Inflammatory macrophage (primary cell): ENCODE measurements at places on chromosomes 2 and 18.
A peak's percentile ranks its signal among the peaks of the same experiment; 100 is the strongest.

GRCh38 chr2:223841436-223842190 is 4.2 kb upstream of the AP1S3 start:
- DNase-seq = peak; percentile 30

GRCh38 chr2:14601156-14601770 is 31.3 kb upstream of the LRATD1 start:
- no peak for DNase-seq

- peak; percentile 87 for DNase-seq
Measured at GRCh38 chr2:201084863-201085262, 13.1 kb downstream of the NDUFB3 start.

DNA sequence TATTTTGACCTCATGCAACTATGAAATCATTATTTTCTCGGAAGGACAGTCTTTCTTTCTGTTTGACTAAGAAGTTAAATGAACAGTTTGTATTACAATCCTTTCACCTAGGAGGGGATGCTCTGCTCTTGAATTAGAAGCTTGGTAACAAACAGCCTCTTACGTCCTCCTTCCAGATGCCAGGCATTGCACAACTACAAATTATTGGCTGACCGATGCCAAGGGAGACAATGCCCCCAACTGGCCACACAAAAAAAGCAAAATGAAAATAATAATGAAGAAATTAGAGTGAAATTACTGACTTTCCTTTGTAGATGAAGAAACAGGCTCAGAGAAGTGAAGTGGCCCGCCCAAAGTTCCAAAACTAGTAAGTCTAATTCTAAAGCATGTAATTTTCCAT is 177.9 kb downstream of the CYRIA start:
- DNase-seq = peak; percentile 48

DNA sequence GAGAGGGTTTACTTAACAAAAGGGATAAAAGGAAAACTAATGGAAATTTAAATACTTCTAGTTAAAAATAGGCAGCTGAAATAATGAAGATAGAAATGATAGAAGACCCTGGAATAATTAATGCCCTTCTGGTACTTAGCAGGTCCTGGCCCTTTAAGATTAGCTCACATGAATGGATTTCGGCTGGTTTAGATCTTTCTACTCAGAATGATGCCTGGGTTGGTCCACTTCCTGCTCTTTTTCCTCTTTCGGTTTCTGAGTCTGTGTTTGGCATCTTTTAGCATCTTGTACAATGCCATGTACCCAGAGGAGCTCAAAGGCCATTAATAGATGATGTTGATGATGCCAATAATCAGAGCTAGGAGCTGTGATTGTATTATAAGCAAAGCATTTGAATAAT is 290.5 kb downstream of the CLIP4 start:
- DNase-seq = no peak

- no peak for DNase-seq
Measured at GRCh38 chr18:13455471-13455870, 236.9 kb downstream of the LDLRAD4 start.

DNA sequence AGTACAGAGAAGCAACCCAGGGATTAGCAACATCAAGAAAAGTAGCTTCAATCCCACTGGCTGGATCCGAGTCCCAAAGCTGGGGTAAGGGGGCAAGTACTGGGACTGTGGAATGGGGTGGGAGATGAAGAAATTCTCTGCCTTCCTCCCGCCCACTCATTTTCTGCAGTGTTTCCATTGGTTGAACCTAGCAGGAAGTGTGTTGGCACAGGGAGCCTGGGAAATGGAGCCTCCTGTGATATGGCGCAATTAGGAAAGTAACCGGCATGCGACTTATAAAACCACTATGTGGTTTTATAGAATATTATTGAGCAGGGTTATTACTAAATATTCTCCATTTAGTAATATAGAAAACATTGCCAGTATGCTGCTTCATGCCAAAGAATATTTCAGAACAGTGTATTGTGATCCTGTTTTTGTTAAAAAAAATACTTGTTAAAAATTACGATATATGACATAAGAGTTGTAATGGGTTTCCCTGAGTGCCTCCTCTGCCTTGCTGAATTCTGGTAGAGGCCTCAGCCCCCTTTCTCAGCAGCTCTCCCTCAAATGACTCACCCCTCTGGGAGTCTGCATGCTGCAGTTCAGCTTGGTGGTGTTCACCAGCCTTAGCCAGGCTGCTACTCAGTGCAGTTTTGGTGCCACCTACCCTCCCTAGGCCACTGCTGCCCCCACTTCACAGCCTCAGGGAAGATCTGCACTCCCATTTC is 60.5 kb downstream of the HK2 start:
- DNase-seq = no peak

DNA sequence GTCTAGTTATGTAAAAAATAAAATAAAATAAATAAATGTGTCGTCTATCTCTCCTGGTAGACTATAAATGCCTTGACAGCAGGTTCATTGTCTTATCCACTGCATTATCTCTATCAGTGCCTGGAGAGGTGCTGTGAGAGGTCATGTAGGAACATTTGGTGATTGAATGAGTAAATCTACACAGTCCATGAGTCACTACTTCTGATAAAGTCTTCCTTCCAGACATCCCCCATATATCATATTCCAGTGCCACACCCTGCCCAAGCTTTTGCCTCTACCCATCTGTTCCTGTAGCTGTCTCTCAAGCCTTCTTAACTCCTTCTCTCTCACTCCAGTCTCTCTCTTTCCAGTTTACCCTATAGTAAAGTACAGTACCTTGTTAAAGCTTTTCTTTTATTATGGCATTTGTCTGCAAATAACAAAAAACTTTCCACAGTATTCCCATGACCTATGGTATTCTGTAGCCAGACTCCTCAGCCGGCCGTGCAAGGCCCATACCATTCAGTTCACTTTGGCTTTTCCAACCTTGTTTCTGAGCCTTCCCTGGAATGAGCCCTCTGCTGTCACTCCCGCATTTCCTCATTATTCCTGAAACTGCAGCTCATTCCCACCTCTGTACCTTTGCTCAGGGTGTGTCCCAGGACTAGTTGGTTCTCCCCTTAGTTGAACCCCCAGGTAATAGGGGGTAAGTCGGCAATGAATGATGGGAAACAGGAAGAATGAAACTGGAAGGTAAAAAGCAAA is 37.5 kb downstream of the ANXA4 start:
- DNase-seq = no peak

DNA sequence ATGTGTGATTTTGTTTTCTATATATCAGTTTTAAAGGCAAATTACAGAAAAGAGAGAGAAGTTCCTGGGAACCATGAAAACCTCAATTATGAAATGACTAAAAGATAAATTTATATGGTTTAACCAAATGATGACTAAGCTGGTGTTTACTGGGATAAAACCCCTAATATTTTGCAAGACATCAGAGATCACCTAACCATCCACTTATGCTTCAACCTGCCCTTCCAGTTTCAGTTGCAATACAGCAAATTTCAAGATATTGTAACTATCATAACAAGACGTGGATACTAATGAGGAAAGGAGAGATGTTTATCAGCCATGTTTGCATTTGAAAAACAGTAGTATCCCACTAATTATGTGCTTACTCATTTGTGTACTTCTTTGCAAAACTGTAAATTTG is 108.2 kb downstream of the GAREM1 start:
- DNase-seq = no peak
